ENCODE measurements at places on chromosomes 7 and 10.

DNA sequence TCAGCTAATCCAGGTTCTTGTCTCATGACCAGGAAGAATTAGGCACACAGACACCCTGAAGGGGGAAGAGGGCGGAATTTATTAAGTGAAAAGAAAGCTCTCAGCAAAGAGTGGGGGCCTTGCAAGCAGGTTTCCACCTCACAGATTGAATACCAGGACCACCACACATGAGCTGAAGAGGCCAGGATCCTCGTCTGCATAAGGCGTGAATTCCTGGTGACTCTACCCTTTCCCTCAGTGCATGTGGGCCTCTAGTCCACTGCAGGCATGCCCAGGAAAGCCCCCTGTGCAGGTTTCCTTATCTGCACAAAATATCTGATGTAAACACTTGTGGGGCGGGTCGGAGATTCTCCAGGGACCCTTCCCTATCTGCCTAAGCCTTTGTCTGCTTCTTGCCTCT is 782.1 kb upstream of the LRRN3 start:
- no peak for DNase-seq

DNA sequence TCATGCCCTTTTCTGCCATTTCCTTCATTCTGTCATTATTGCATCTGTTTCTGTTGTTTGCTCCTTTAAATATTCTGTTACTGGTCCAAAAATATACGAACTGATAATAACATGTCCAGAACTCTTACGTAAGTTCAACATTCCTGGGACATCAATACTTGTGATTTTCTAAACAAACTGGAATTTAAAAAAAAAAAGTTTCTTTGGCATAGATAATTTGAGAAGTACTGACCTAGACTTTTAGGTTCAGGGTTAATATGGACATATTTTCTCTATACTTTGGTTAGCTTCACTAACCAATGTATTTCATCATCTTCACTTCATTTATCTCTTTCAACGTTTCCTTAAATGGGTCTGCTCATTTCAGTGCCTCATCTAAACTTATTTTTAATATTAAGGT is 147.3 kb downstream of the JMJD1C start:
- DNase-seq = no peak

- DNase-seq = no peak
Observed at GRCh38 chr10:129854796-129855705, 109.0 kb downstream of the EBF3 start.

- no peak for DNase-seq
Observed at GRCh38 chr7:94618126-94618525, 37.8 kb downstream of the SGCE start.

DNA sequence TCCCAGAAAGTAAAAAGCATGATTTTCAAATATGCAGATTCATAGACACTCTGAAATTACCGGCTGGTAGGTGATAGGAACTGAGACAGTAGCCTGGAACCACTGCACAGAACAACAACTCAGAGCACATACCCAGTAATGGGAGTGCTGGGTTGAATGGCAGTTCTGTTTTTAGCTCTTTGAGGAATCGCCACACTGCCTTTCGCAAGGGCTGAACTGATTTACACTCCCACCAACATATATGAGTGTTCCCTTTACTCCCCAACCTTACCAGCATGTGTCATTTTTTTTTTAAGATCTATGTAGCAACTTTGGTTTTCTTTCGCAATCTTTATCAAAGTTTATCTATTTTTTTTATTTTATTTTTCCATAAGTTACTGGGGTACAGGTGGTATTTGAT is 358.8 kb downstream of the CALN1 start:
- no peak for DNase-seq

- no peak for DNase-seq
Observed at GRCh38 chr10:93090619-93091018, 16.9 kb downstream of the CYP26A1 start.

DNA sequence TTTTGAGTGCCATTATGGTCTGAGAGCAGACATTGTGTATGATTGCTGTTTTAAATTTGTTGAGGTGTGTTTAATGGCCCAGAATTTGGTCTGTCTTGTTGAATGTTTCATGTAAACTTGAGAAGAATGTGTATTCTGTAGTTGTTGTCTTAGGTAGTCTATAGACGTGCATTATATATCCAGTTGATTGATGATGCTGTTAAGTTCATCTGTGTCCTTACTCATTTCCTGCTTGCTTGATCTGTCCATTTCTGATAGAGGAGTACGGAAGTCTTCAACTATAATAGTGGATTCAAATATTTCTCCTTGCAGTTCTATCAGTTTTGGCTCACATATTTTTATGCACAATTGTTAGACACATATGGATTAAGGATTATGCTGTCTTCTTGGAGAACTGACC is 16.0 kb downstream of the PTPN12 start:
- DNase-seq = no peak

DNA sequence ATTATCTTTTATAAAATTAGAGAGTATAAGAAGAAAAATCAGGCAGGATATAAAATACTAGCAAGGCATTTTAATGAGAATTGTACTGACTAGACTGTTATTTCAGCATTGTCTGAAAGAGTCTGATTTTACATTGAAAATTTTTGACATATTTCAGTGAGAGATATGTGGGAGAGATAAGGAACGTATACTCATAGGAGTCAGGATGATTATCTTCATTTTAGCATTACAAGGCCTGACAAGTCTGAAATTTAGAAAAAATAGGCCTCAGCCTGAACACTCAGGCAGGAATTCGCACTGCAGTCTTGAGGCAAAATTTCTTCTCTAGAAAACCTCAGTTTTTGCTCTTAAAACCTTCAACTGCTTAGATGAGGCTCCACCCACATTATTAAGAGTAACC is 386.0 kb downstream of the HGF start:
- DNase-seq = no peak

DNA sequence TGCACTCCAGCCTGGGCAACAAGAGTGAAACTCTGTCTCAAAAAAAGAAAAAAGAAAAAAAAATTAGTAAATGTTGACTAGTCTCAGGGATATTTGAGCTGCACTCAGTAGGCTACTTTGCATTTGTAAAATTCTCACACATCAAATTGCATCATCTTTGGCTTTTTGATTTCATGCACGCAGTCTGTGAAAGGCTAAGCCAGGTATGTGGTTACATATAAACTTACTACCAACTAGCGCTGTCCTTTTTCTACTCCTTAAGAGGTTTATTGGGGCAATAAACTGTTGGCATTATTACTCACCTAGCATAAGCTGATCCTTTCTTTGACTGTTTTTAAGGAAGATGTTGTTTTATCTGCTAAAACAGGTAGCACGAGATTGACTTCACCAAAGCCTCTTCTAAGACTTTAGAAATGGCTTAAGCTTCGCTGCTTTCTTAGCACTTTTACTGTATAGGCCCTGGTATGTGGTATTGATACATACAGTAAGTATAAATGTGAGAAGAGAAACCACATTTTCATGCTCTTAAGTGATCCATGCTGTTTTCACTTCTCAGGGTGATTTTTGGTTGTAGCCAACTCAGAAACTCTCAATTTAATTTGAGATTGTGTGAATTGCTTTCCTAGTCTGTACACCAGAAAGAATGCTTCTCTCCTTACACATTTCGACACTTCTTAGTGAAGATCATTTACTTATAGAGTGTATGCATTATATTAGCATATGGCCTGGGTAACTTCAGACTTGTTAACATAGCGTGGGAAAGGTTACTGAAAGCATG is 323.9 kb downstream of the AUTS2 start:
- DNase-seq = no peak

DNA sequence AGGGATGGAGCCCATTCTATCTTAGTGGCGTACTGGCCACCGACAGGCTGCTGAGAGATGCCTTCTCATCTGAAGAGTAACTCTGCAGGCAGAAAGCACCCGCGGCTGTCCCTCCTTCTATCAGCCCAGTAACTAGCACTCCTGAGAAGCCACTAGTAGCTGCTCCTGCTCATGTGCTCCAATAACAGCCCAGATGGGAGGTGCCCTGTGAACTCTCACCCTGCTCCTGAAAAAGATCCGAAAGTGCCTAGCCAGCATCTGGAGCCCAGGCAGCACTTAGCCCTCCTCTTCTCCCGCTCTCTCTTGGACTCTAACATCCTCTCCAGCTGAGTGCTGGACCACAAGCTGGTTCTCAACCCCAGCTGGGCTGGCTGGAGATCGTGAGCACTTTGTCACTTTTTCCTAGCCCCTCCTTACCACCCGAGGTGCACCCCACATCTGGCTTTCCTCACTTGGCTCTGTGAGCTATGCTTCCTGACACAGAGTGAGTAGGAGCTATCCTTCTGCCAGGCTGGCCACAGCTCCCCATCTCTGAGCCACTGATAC is 239.2 kb downstream of the GRID1 start:
- DNase-seq = no peak

Data from stimulated activated CD4-positive, alpha-beta T cell treated with anti-CD3 and anti-CD28 coated beads, TNF-alpha, amount 100 ng/mL, for 1 hour (primary cell).